H1 (cell line): ENCODE measurements at places on chromosomes 7 and 10.

- DNase-seq: no peak
- no peak overlapping the region for H3K27ac ChIP-seq
- H3K27me3 ChIP-seq: no peaks in the 10 kb centered on the region
- H3K4me3 ChIP-seq: no peak overlapping the region
- H3K4me1 ChIP-seq: no peaks in the 10 kb centered on the region
Observed at GRCh38 chr7:132906193-132906835, 175.6 kb downstream of the CHCHD3 start.

- H3K27me3 ChIP-seq: no peaks in the 10 kb centered on the region
- H3K27ac ChIP-seq: no peak overlapping the region
- no peak overlapping the region for H3K4me3 ChIP-seq
- no peak for DNase-seq
- no peaks in the 10 kb centered on the region for H3K36me3 ChIP-seq
- no peaks in the 10 kb centered on the region for H3K4me1 ChIP-seq
Observed at GRCh38 chr10:53162856-53163255, 390.3 kb upstream of the MBL2 start.

DNA sequence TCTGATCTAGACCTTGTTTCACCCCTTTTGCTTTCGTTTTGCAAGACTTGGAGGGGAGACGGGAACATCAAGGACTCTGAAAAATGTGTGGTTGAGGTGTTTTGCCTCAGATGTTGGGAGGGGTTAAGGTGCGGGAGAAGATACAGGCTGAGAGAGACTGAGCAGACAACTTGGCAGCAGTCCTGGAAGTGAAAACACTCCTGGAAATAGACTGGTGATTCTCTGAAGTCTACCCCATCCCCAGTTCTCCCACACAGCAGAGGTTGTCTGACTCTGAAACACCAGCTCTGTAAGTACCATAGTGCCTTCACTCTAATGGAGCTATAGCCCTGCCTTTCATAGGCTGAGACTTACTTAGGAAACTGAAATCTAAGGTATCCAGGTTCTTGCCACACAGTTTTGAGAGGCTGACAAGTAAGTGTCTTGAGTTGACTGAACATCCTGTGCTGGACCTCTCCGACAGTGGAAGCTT lies 152.5 kb downstream of the PPP1R9A start:
- no peaks in the 10 kb centered on the region for H3K36me3 ChIP-seq
- no peaks in the 10 kb centered on the region for H3K4me1 ChIP-seq
- H3K27me3 ChIP-seq: no peaks in the 10 kb centered on the region
- no peak overlapping the region for H3K27ac ChIP-seq
- H3K4me3 ChIP-seq: no peak overlapping the region

GRCh38 chr7:11168650-11169170 lies 195.0 kb downstream of the PHF14 start:
- H3K36me3 ChIP-seq: no peaks in the 10 kb centered on the region
- H3K27me3 ChIP-seq: no peaks in the 10 kb centered on the region

DNA sequence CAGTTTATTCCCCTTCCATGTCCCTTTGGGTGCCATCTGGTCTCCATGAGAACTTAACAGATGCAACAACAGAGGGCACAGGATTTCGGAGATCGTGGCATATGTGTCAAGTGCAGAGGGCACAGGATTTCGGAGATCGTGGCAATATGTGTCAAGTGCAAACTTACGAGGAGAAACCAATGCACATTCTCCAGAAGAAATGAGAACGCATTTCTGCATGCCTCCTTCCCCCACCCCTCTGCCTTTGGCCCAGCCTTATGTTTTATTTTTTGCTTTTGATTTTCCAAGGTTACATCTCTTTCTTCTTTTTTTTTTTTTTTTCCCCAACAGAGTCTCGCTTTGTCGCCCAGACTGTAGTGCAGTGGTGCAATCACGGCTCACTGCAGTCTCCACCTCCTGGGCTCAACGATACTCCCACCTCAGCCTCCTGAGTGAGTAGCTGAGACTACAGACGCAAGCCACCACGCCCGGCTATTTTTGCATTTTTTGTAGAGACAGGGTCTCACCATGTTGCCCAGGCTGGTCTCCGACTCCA lies 586 bp upstream of the ANKRD26 start:
- DNase-seq: no peak
- H3K27me3 ChIP-seq: no peaks in the 10 kb centered on the region

GRCh38 chr7:100407285-100408180 lies 21.0 kb downstream of the ZCWPW1 start:
- H3K27me3 ChIP-seq: no peaks in the 10 kb centered on the region
- H3K36me3 ChIP-seq: no peaks in the 10 kb centered on the region
- no peak overlapping the region for H3K4me3 ChIP-seq
- no peaks in the 10 kb centered on the region for H3K4me1 ChIP-seq
- no peak overlapping the region for H3K27ac ChIP-seq

GRCh38 chr7:71633551-71634008 lies 501.6 kb downstream of the GALNT17 start:
- peaks cover 2% of the 10 kb centered on the region for H3K4me1 ChIP-seq
- no peaks in the 10 kb centered on the region for H3K27me3 ChIP-seq
- peak overlapping the region; percentile 7 for H3K27ac ChIP-seq

GRCh38 chr10:92203919-92204623 lies 86.8 kb downstream of the CPEB3 start:
- no peaks in the 10 kb centered on the region for H3K4me1 ChIP-seq
- no peak overlapping the region for H3K4me3 ChIP-seq
- no peaks in the 10 kb centered on the region for H3K36me3 ChIP-seq
- H3K27ac ChIP-seq: no peak overlapping the region
- no peaks in the 10 kb centered on the region for H3K27me3 ChIP-seq
- DNase-seq: no peak

GRCh38 chr7:56051053-56051338 lies 248 bp downstream of the PSPH start:
- H3K4me3 ChIP-seq: peak overlapping the region; percentile 100
- DNase-seq: no peak
- peak overlapping the region; percentile 94 for H3K27ac ChIP-seq
- H3K4me1 ChIP-seq: no peaks in the 10 kb centered on the region; the same call in none of the 2 replicates

GRCh38 chr7:154592388-154592787 lies 410.5 kb downstream of the PAXIP1 start:
- no peaks in the 10 kb centered on the region for H3K27me3 ChIP-seq
- no peaks in the 10 kb centered on the region for H3K36me3 ChIP-seq
- no peak for DNase-seq
- no peak overlapping the region for H3K4me3 ChIP-seq
- H3K27ac ChIP-seq: no peak overlapping the region
- H3K4me1 ChIP-seq: no peaks in the 10 kb centered on the region

- no peak overlapping the region for H3K4me3 ChIP-seq
- H3K27me3 ChIP-seq: no peaks in the 10 kb centered on the region
- DNase-seq: no peak
- no peak overlapping the region for H3K27ac ChIP-seq
- no peaks in the 10 kb centered on the region for H3K4me1 ChIP-seq
Observed at GRCh38 chr7:19327018-19327417, 181.8 kb upstream of the FERD3L start.

- H3K4me3 ChIP-seq: no peak overlapping the region
- H3K36me3 ChIP-seq: no peaks in the 10 kb centered on the region
- peaks cover 7% of the 10 kb centered on the region for H3K4me1 ChIP-seq
- no peak for DNase-seq
- H3K27me3 ChIP-seq: no peaks in the 10 kb centered on the region
Observed at GRCh38 chr10:6885284-6885683, 305.2 kb upstream of the PRKCQ start.

DNA sequence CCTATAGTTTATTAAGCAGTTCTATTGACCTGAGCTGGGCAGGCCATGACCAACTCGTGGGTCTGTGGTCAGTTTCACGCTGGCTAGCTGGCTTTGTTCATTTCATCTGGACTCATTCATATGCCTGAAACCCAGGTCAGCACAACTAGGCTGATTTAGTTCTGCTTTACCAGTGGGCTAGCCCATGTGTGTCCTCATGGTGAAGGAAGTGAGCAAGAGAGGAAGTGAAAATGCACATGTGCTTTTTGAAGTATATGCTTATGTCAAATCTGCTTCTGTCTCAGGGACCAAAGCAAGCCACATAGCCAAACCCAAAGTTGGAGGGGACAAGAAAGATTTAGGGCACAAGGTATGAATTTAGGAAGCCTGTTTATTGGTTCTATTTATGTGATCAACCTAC lies 154.5 kb downstream of the RNF133 start:
- H3K27ac ChIP-seq: no peak overlapping the region
- H3K4me3 ChIP-seq: no peak overlapping the region
- H3K4me1 ChIP-seq: no peaks in the 10 kb centered on the region
- no peaks in the 10 kb centered on the region for H3K27me3 ChIP-seq

DNA sequence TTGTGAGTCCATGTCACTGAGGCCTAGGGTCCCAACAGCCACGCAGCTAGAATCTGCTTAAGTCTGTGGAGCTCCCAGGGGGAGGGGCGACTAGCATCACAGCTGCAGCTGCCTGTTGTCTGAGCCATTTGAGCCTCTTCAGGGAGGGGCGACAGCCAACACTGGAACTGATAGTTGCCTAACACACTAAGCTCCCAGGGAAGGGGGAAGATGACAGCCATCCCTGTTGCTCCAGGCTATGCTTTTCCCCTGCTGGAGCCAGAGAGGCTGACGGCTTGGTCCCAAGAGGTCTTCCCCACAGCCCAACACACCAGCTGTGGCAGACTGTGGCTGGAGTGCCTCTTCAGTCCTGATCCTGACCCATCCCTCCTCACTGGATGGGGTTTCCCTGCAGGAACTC lies 817.5 kb downstream of the NXPH1 start:
- DNase-seq: no peak
- H3K4me3 ChIP-seq: no peak overlapping the region
- no peak overlapping the region for H3K27ac ChIP-seq
- no peaks in the 10 kb centered on the region for H3K36me3 ChIP-seq

GRCh38 chr10:34759161-34759836 lies 55.8 kb downstream of the PARD3 start:
- H3K4me1 ChIP-seq: no peaks in the 10 kb centered on the region
- H3K4me3 ChIP-seq: no peak overlapping the region
- H3K27ac ChIP-seq: no peak overlapping the region

- no peak within 1 kb of the TSS; the same call in 1 of the 2 replicates for H3K27ac ChIP-seq
- H3K4me1 ChIP-seq: peaks cover 3% of the 10 kb centered on the region
- peak within 1 kb of the TSS; percentile 79 for H3K4me3 ChIP-seq
- 0 out of 2 replicates have a peak, but pooled peaks cover 2% of the 10 kb centered on the region for H3K36me3 ChIP-seq
- peaks cover 9% of the 10 kb centered on the region for H3K27me3 ChIP-seq
Observed at GRCh38 chr10:69629897-69630650, at the start of gene FAM241B. Gene FAM241B (plus strand): TSS chr10:69630247. CDS start chr10:69631744, 1,497 bp downstream.

- no peak overlapping the region for H3K4me3 ChIP-seq
- no peaks in the 10 kb centered on the region for H3K4me1 ChIP-seq
- H3K27ac ChIP-seq: no peak overlapping the region
Observed at GRCh38 chr10:132109341-132110110, 43.8 kb downstream of the JAKMIP3 start.

DNA sequence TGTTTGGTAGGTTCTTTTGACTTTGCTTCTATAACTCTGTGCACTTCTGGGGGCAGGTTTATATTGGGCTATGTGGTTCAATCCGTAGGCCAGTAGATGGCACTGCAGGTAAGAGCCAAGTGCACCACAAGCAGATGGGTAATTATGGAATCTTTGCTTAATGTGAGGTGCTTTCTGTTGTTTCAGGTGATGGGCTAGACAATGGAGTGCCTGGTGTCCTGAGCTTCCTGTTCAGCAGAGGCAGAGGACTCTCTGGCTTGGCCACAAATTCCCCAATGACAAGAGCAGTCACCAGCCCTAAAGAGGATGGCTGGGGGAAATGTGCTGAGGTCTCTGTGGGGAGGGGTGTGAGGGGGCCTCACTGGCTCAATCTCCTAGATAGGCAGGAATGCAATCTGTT lies 455.0 kb downstream of the CCSER2 start:
- no peak overlapping the region for H3K4me3 ChIP-seq
- H3K27ac ChIP-seq: no peak overlapping the region
- DNase-seq: no peak

DNA sequence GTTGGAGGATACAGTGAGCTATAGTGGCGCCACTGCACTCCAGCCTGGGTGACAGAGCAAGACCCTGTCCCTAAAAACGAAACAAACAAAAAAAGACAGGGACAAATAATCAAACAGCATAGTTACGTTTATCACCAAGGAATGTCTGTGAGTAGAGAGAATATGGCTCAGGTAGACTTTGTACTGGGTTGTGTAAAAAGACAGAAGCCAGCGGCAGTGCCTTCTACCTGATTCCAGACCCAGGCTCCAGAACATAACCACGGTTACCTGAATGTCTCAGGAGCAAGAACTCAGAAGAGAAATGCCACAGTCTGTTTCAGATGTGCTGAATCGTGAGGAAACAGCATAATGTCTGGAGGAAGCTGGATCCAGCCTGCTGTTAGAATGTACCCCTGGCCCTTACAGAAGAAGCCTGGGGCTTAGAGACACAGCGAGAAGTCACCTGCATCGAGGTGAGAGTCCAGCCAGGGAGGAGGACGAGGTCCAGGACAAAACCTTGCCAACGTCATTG lies 60.9 kb upstream of the KAT6B start:
- no peak overlapping the region; the same call in 1 of the 2 replicates for H3K27ac ChIP-seq
- no peak overlapping the region for H3K4me3 ChIP-seq
- no peak for DNase-seq
- no peaks in the 10 kb centered on the region for H3K4me1 ChIP-seq
- H3K36me3 ChIP-seq: no peaks in the 10 kb centered on the region

DNA sequence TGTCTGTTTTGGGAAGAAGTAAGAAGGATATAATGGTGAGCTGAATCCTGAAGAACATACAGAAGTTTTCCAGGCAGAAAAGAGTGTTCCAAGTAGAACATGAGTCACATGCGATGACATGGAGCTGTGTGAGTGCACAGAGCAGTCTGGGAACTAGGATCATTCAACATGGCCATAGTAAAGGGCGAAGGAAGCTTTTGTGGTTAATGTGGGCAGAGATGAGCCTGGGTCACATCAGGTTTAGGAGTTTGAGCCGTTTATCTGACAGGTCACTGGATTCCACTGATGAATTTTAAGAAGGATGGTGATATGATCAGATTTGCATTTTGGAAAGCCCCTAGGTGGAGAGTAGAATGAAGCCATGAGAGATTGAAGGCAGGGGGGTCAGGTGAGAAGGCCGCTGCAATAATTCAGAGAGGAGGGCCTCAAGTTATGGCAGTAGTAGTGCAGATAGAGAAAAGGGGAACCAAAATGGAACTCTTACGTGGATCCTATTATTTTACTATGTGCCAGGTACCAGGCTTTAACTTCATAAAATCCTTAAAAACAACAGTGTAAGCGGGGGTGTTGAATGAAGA lies 171.3 kb downstream of the RNLS start:
- no peak for DNase-seq
- H3K27me3 ChIP-seq: no peaks in the 10 kb centered on the region
- H3K27ac ChIP-seq: no peak overlapping the region
- no peak overlapping the region for H3K4me3 ChIP-seq
- H3K36me3 ChIP-seq: no peaks in the 10 kb centered on the region

GRCh38 chr7:67595431-67596180 lies 599.0 kb downstream of the TYW1 start:
- H3K36me3 ChIP-seq: no peaks in the 10 kb centered on the region
- H3K4me1 ChIP-seq: 0 out of 2 replicates have a peak, but pooled peaks cover 2% of the 10 kb centered on the region
- no peak for DNase-seq
- H3K27me3 ChIP-seq: no peaks in the 10 kb centered on the region

DNA sequence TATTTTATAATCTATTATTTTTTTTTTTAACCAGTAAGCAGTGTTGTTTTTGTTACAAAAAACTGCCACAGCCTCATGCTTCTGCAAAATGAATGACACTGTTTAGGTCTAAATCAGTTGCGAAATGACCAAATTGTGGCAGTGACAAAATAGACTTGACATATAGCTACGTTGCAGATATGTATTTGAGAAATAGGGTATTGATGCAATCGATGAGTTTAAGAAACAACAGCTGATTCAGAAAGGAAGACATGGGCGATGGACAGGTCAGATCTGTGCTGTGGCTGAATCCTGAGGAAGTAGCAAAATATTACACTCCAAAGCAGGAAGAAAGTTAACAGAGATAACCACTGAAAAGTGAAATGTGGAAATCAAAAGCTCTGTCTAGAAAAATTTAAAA lies 89.0 kb upstream of the STEAP4 start:
- no peak overlapping the region for H3K4me3 ChIP-seq
- H3K4me1 ChIP-seq: no peaks in the 10 kb centered on the region
- H3K27ac ChIP-seq: no peak overlapping the region
- H3K36me3 ChIP-seq: no peaks in the 10 kb centered on the region
